Thymus (tissue), 14 donors: ENCODE measurements at places on chromosomes 6 and 20. TPM values are rescaled to one million over a fixed set of nuclear protein-coding genes. Genes with fewer than 3 reads are reported as not detected.
A peak's percentile ranks its signal among the peaks of the same experiment; 100 is the strongest.

Gene SMPDL3A
- 10.2 TPM for total RNA-seq

Gene PTPRT
- 4.5 TPM for total RNA-seq

Gene AIF1
- 558 TPM for total RNA-seq

Gene CDH26
- total RNA-seq: 1.8 TPM

Gene ACAT2
- total RNA-seq: 43.0 TPM

Gene FAM135A
- total RNA-seq: 11.1 TPM

Gene FAM83C
- under 0.01 TPM for total RNA-seq

Gene VWA7
- total RNA-seq: 0.76 TPM

GRCh38 chr6:159065759-159066329 lies 21.1 kb upstream of the TAGAP start:
- no peak for DNase-seq

DNA sequence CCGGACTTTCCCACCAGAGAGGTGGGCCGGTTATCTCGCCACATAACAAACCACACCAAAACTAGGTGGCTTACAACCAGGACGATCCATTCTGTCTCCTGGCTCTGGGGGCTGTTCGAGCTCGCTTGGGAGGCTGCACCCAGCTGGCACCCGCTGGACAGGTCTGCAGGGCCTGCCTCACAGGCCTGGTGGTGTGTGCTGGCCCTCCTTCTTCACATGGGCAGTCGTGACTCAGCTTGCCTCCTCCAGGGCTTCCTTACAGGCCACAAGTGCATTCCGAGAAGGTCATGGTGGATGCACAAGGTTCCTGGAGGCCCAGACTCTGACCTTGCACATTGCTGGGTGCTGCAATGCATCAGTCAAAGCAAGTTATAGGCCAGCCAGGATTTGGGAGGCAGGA lies 34.2 kb downstream of the FOXF2 start:
- no peak for DNase-seq

GRCh38 chr6:35691027-35691824 lies 2.5 kb upstream of the FKBP5 start:
- no peak for DNase-seq

- DNase-seq: no peak
These were observed 21.3 kb upstream of the SYNDIG1 start for GRCh38 chr20:24448170-24448569.

GRCh38 chr20:45419188-45420091 lies 3.5 kb downstream of the PIGT start:
- DNase-seq: no peak

DNA sequence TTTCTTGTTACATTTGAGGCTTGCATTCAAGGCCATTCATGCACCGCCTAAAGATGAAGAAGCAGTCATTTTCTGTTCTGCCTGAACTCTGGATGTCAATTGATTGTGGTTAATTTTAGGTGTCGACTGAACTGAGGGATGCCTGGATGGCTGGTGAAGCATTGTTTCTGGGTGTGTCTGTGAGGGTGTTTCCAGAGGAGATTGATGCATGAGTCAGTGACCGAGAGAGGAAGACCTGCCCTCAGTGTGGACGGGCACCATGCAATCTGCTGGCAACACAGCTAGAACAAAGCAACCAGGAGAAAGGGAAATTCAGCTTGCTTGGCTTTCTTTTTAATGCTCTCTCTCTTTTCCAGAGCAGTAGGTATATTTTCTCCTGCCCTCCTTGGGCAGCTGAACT lies 164.1 kb upstream of the ECI2 start:
- DNase-seq: no peak

- no peak for DNase-seq
These were observed 200.3 kb upstream of the KCNG1 start for GRCh38 chr20:51223183-51223720.

GRCh38 chr6:139625998-139626975 lies 251.8 kb upstream of the CITED2 start:
- peak; percentile 26 for DNase-seq

DNA sequence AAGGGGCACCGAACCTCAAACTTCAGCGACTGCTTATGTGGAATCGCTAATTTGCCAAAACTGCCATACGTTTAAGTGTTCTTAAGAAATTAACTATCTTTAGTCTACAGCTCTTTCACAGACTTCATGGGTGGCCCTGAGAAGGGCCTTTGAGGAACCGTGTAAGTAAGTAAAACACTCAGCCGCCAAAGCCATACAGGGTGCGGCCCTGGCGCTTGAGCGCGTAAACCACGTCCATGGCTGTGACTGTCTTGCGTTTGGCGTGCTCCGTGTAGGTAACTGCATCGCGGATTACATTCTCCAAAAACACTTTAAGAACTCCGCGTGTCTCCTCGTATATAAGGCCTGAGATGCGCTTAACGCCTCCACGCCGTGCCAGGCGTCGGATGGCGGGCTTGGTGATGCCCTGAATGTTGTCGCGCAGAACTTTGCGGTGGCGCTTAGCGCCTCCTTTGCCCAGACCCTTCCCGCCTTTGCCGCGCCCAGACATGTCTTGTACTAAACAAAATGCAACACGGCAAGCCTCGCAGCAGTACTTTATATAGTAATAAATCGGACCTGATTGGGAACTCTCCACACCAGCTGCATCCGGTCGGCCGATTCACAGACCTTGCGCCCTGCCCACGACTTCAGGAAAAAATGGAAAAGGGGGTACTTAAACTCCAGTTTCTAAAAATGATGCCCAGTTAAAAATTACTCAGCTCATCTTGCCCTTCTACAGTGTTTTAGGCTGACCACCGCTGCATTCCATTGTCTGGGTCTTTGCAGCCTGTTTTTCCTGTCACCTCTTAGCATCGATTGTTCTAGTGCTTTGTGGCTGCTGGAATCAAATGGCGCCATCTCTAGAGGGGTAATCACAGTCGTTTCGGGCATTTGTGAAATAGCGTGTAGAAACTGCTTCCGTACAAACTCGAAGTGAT lies 38.9 kb downstream of the OR2B2 start:
- DNase-seq: peak; percentile 92

- no peak for DNase-seq
These were observed 568 bp downstream of the CCDC170 start for GRCh38 chr6:151494235-151494935.

DNA sequence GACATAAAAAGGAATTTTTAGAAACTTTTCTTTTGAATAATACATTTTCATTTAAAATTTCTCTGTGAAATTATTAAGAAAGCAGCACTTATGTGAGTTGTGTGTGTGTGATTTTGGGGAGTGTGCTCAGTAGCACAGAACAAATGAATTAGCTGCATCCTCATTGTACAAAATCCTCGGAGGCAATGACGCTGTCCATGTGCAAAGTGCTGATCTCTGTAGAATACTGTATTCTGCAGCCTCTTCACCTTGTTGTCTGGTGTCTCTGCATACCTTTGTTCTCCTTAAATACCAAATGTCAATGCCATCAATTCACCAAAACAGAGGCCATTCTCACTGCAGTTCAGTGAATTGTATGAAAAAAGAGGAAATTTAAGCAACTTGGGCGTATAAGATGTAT lies 838.4 kb downstream of the QKI start:
- no peak for DNase-seq

DNA sequence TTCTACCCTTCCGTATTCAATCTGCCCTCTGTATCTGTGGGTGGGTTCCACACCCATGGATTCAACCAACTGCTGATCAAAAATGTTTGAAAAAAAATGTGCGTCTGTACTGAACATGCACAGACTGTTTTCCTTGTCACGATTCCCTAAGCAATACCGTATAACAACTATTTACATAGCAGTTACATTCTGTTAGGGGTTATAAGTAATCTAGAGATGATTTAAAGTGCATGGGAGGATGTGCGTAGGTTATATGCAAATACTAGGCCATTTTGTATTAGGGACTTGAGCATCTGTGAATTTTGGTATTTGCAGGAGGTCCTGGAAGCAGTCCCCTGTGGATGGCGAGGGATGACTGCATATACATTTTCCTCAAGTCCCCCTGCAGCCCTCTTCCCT lies 486.9 kb downstream of the PREX1 start:
- no peak for DNase-seq

GRCh38 chr6:5469101-5469846 lies 208.0 kb downstream of the FARS2 start:
- DNase-seq: no peak

DNA sequence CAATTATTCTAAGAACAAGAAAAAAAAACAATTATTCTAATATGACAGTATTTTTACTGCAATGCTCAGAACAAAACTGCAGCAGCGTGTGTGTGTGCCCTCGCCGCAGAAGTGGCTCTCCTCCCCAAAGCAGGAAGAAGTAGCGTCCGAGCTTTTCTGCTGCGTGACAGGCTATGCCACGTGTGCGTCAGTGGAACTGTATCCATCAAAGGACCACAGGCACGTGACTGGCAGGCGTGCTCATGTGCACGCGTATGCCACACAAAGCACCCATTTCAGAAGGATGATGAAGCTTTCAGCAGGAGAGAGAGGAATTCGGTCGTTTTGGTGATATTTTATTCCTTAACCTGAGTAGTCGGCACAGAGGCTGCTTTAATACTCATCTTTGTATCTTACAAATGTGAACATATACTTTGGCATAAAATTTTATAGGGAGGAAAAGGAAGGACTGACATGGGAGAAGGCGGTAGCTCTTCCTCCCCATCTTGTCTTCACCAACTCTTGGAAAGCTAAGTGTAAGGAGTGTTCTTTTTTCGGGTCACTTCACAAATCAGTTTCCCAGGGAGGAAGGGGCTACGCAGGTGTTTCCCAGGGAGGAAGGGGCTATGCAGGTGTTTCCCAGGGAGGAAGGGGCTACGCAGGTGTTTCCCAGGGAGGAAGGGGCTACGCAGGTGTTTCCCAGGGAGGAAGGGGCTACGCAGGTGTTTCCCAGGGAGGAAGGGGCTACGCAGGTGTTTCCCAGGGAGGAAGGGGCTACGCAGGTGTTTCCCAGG lies 3.4 kb downstream of the TCFL5 start:
- DNase-seq: no peak

DNA sequence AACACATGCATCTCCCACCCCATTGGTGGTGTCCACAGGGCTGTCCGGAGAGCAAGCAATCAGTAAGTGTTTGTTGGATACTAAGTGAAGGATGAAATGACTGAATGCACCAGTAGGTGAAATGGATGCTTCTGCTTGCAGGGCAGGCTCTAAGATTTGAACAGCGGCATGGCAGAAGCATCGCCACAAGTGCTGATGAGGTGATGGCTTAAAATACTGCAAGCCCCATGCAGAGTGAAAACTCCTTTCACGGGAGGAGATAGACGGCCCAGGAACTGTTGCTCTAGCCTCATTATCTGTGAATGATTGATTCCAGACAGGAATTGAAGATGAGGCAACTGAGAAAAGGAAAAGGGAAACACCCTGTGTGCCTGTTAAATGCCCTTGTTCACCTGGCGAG lies 158.9 kb downstream of the LY86 start:
- DNase-seq: no peak

DNA sequence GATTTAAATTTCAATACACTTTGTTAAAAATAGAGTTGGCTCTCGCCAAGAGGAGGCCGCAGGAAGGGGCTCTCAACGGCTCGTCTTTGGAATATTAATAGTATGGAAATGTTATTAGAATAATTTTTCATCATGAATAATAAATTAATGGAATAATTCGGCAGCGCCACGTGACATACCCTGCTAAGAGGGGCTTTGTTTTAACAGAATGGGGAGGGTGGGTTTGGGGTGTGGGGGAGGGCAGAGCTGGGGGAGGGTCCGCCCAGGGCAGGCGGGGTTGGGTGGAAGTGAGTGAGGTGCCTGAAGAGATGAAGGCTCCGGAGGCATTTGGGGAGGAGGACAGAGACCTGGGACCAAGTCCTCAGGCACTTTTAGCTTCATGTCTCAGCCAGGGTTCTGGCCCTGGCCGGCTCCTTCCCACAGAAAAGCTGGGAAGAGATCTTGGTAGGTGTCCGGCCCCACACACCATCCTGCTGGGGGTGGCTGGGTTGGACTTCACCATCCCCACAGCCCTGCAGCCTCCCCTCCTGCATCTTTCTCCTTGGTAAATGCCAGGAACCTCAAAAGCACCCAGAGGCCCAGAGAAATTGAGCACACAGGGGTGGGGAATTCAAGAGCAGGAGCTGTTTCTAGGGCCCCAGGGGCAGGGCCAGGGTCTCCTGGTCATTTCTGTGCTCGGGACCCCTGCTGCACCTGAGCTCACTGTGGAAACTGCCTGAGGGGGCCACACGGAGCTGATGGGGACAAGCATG lies 93.6 kb upstream of the BHLHE23 start:
- DNase-seq: no peak

GRCh38 chr6:166614589-166614988 lies 12.5 kb downstream of the RPS6KA2 start:
- no peak for DNase-seq

DNA sequence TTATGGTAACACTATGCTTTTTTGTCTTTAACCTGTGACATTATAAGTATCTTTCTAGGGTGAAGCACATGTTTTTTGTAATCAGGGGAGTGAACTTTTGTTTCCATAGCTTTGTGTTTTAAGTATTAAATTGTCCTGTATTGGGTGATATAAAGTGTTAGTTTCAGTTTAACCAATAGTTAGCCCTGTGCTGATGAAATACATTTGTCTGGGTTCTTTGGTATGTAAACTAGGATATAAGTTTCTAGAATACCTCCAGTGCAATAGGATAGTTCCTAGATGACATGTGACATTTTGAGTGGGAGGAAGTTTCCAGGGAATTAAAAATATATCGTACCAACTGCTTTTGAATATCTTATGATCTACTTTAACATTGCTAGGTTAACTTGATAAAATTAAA lies 611.0 kb upstream of the MARCKS start:
- DNase-seq: no peak

DNA sequence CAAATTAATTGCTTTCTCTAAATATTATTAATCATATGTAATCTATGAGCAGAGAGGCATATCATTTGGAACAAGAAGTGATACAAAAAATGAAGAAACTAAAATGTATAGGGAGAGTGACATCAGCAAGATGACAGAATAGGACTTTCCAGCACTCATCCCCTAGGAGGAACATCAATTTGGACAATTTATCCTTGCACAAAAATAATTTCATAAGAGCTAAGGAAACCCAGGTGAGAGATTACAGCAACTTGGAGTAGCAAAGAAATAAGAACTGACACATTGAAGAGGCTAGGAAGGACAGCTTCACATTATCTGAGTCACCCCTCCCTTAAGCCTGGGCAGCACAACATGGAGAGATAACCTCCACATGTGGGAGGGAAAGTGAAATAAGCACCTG lies 347.5 kb downstream of the MAFB start:
- DNase-seq: no peak

- no peak for DNase-seq
These were observed 319.1 kb downstream of the CD83 start for GRCh38 chr6:14436592-14437132.

DNA sequence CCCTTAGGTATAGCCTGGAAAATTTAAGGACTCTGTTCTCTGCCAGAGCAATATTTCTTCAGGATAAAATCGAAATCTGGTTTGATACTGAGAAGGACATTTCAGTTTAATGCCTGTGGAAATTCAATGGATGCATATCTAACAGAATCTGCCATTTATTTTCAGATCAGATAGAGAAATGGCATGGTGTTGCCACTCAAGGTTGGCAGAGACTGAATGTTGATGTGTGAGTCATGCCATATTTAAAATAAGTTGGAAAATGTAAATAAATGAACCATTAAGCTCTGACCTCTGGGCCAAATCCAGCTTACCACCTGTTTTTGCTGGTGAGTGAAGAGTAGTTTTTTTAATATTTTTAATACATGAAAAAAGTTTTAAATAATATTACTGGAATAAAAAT lies 594.6 kb downstream of the DOK5 start:
- DNase-seq: no peak

GRCh38 chr20:47662483-47663353 lies 122.6 kb downstream of the SULF2 start:
- no peak for DNase-seq

- DNase-seq: no peak
These were observed 29.8 kb downstream of the DCBLD1 start for GRCh38 chr6:117512056-117512828.
